ENCODE measurements at places on chromosomes 1 and 21.

GRCh38 chr1:30038134-30039025, 685.0 kb downstream of the MATN1 start:
- no peak for DNase-seq

- DNase-seq, result no peak
These were observed 6.5 kb upstream of the ZZZ3 start for GRCh38 chr1:77688939-77689338.

GRCh38 chr1:30735124-30735523, 11.7 kb upstream of the MATN1 start:
- DNase-seq, result no peak

- no peak for DNase-seq
These were observed 44.7 kb upstream of the LAX1 start for GRCh38 chr1:203720242-203720641.

DNA sequence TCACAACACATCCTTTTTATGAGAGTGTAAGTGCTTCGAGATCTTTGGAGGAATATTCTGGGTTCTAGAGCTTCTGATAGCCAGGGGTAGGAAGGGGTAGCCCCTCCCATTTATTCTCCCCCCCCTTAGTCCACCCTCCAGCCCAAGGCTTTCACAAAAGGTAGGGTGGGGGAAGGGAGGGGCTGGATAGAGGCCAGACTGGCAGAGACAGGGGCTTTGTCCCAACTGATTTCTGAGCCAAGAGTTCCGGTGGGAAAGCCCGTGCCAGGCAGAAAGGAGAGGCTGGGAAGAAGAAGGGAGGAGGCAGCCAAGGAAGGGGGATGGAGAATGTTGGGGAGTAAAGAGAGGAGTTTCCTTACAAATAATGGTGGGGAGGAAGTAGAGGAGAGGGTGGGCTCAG, 3.1 kb downstream of the BCAN start:
- DNase-seq, result no peak

GRCh38 chr1:16249596-16250241, 12.7 kb upstream of the CPLANE2 start:
- no peak for DNase-seq

DNA sequence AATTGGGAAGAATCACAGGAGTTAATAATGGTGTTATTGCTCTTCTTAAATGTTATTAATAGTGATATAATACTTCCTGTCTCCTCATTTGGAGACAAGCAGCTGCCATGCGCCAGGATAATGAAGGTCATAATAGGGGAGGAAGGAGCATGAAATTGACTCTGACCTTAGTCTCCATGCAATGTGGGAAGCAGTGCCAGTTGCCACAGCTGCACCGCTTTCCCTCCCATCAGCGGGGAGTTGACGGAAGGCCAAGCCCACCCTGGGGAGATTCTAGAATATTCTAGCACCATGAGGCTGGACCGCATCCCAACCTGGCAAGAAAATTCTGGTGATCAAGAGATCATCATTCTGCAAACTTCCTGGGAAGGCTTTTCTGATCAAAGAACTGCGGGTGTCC, 11.0 kb upstream of the OLIG1 start:
- DNase-seq, result no peak

DNA sequence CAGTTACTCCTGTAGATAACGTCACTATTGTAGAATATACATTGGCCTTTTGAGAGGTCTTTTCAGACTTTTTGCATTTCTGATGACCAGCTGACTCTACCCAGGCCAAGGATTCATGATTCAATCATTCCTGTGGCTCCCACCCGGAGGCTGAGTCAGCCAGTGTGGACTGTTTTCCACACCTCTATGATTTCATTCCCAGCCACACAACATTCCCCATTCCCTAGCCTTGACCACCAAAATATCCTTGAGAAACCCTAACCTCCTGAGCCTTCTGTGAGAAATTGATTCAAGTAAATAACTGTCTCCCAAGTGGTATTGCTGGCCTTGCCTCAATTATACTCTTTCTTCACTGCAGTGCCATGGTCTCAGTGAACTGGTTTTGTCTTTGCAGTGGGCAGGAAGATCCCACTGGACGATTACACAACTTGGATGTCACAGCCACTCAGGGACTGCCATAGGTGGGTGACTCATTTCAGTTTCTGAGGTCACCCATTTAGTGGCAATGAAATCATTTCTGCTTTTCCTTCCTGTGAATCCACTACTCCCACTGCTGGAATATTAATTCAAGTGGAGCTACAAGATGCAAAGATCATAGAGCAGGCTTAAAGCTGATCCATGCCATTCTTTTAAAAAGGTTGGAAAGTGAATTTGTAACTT, 518.6 kb upstream of the ZP4 start:
- DNase-seq, result no peak

GRCh38 chr1:159854693-159855192, 7.7 kb downstream of the VSIG8 start:
- peak; percentile 85 for DNase-seq

DNA sequence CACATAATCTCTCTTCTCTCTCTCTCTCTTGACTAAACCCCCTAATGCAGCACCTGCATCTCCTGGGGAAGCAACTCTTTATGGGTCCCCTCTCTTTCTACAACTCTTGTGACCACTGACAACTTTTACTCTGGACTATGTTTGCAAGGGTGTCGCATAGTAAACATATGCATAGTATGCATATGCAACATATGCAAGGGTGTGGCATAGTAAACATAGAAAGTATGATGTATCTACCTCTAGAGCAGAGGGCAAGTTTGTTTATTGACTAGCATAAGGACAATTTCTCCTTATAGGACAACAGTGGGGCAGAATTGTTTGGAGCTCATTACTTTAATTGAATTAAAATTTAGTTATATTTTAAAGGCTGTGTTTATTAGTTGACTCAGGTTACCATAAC, 462.5 kb downstream of the AMY1C start:
- DNase-seq, result no peak

- DNase-seq, result no peak
These were observed 30.3 kb upstream of the CEP350 start for GRCh38 chr1:179924268-179924667.

- DNase-seq, result no peak
These were observed 141.8 kb downstream of the SYT2 start for GRCh38 chr1:202568410-202568809.

DNA sequence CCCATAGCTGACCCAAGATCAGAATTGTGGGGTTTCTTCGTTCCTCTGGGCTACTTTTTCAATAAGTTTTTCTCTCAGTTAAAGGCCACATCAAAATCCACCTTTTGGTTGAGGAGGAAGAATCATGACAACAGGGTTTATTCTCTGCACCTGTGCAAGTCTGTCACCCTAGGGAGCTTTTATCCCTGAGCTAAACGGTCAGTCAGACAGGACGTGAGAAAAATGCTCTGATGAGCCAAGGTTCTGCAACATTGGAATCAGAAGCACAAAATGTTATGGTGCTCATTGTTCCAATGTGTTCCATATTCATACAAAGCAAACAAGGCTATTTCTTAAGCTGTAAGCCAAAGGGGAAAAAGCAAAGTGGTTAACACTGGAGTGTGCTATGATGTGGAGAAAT, 7.4 kb upstream of the ERICH3 start:
- DNase-seq, result no peak

GRCh38 chr1:160664573-160665051, 17.8 kb upstream of the SLAMF1 start:
- no peak for DNase-seq

DNA sequence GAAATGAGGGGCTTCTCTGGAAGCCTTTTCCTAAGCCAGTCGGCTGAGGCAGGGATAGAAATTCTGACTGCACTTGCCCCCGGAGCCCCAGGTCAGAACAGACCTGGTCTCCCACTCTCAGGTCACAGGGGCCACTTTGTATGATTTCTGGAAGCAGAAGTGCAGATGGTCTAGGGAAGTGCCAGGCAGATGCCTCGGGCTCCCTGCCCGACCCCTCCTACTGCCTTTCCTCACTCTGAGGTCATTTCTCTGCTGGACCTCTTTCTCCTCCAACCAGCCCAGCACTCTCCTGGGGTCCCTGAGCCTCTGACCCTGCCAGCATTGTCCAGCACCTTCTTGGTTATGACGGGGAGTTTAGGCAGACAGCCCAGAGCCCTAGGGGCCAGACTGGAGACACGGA, 8.7 kb downstream of the RUNX3 start:
- no peak for DNase-seq

- no peak for DNase-seq
These were observed 138.4 kb upstream of the LHX8 start for GRCh38 chr1:74995821-74996220.

DNA sequence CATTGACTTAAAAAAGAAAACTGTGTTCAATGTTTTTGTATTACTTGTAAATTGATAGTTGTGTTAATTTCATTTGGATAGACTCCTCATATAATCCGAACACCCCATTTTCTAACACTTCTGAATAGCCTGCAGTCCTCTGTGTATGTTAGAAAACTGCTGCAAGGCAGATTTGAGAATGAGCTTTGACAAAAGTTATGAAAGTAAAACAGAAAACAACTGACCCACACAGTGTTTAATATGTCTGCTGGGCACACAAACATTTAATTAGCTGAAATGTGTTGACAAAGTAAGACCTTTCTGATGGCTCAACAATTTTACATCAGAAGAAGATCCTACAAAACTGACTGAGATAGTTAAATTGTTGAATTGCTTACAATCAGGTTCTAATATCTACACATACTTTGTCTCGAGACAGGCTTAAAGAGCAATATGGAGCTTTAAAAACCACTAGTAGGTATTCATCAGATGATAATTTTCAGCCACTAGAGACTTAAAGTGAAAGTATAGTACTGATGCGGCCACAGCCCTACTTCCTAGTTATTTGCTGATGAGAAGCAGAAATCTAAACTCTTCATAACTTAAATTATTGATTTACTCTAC, 40.0 kb upstream of the PRMT6 start:
- no peak for DNase-seq

DNA sequence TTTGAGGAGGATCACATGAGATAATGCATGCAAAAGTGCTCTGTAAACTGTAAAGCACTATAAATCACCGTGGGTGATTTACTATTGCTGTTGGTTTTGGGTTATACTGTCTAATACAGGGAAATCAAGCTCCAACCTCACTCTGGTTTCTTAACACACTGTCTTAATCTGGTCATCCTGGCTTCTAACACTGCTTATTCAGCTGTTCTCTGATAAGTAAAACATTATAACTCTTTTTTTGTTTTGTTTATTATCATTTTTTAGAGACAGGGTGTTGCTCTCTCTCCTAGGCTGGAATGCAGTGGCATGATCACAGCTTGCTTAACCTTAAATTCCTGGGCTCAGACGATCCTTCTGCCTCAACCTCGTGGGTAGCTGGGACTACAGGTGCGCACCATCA, 21.9 kb upstream of the LSM10 start:
- no peak for DNase-seq

All from stimulated activated CD8-positive, alpha-beta memory T cell treated with anti-CD3 and anti-CD28 coated beads, Interleukin-4, amount 100 ng/mL, for 48 hours (primary cell).